ENCODE measurements at places on chromosomes 13 and 19. TPM values are rescaled to one million over a fixed set of nuclear protein-coding genes. Genes with fewer than 3 reads are reported as not detected.

The CRX gene
- not detected for total RNA-seq

DNA sequence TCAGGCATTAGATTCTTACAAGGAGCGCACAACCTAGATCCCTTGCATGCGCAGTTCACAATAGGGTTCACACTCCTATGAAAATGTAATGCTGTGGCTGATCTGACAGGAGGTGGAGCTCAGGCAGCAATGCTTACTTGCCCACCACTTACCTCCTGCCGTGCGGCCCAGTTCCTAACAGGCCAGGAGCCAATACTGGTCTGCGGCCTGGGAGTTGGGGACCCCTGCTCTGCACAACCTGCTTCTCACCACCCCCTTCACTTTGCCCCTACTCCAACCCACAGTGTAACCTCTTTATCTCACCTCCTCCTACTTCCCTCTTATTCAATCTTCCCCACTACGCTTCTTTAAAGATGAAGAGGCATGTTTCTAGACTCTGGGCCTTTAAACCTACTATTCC is 240.2 kb downstream of the RGCC start:
- no peaks in the 10 kb centered on the region for H3K4me1 ChIP-seq
- no peak for DNase-seq
- H3K27ac ChIP-seq: no peak overlapping the region
- no peaks in the 10 kb centered on the region for H3K36me3 ChIP-seq

GRCh38 chr19:33646306-33646705 is 24.6 kb downstream of the CHST8 start:
- H3K27me3 ChIP-seq: no peaks in the 10 kb centered on the region
- no peak overlapping the region for H3K4me3 ChIP-seq
- H3K36me3 ChIP-seq: no peaks in the 10 kb centered on the region
- H3K27ac ChIP-seq: no peak overlapping the region
- no peaks in the 10 kb centered on the region for H3K4me1 ChIP-seq

GRCh38 chr13:79295906-79296706 is 109.9 kb downstream of the RBM26 start:
- H3K4me3 ChIP-seq: no peak overlapping the region
- no peaks in the 10 kb centered on the region for H3K4me1 ChIP-seq
- no peaks in the 10 kb centered on the region for H3K36me3 ChIP-seq
- no peaks in the 10 kb centered on the region for H3K27me3 ChIP-seq
- no peak overlapping the region for H3K27ac ChIP-seq
- DNase-seq: no peak

DNA sequence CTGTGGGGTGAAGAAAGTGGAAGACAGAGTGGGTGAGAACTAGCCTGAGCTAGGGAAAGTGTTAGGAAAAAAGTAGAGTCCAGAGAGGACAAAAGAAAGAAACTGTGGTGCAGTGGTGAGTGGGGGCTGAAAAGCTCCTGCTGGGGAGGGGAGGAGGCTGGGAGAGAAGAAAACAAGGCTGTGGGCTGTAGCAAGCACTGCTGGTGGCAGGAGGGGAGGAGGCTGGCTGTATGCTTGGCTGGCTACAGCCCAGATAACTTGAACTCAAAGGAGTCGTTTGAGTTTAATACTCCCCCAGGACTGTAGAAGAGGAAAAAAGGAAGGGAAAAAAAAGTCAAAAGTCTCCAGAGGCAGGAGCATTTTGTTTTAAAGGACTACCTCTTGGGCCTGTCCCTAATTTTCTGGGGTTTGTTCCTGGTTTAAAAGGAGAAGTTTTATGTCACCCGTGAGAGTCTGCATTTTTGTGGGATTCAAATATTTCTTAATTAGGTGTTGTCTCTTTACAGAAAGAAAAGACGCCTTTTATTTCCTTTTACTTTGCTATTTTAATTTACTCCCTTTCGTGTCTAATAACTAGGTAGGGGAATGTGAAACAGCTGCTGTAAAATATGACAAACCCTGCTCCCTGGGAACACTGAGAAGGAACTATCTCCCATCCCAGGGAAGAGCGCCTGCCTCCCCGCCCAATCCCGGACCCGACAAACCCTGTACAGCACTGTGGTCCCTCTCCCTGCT is 21.7 kb downstream of the ZIC5 start:
- H3K36me3 ChIP-seq: no peaks in the 10 kb centered on the region
- H3K27ac ChIP-seq: no peak overlapping the region
- DNase-seq: no peak
- H3K4me1 ChIP-seq: no peaks in the 10 kb centered on the region
- H3K4me3 ChIP-seq: no peak overlapping the region

DNA sequence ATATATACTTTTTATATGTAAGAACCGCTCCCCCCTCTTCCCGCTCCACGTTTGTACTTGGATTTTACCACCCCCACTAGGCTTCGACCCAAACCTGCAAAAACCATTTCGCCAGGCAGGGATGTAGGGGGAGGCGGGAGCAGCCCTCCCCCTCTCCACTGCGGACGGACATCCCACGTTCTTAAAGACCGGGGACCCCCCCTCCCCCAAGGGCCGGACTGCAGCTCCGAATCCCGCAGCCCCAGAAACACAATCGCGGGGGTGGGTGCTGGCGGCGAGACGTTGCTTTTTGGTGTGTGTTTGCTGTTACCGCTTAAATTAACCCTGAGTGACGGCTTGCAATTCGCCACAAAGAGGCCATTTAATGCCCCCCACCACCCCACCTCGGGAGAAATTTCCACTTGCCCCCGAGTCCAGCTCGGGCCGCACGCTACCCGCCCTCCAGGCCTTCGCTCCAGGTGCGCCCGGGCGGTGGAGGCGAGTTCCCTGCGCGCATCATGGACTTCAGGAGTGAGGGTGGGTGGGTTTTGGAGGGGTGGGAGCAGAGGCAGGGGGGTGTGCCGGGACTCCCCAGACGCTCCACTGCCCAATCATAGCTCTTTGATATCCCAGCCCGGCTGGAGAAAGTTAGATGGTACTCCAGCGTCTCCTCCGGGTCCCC is 15.8 kb downstream of the NFIX start:
- H3K4me1 ChIP-seq: peaks cover 5% of the 10 kb centered on the region
- H3K4me3 ChIP-seq: no peak overlapping the region
- no peak overlapping the region for H3K27ac ChIP-seq
- no peak for DNase-seq
- H3K27me3 ChIP-seq: peaks cover 32% of the 10 kb centered on the region

DNA sequence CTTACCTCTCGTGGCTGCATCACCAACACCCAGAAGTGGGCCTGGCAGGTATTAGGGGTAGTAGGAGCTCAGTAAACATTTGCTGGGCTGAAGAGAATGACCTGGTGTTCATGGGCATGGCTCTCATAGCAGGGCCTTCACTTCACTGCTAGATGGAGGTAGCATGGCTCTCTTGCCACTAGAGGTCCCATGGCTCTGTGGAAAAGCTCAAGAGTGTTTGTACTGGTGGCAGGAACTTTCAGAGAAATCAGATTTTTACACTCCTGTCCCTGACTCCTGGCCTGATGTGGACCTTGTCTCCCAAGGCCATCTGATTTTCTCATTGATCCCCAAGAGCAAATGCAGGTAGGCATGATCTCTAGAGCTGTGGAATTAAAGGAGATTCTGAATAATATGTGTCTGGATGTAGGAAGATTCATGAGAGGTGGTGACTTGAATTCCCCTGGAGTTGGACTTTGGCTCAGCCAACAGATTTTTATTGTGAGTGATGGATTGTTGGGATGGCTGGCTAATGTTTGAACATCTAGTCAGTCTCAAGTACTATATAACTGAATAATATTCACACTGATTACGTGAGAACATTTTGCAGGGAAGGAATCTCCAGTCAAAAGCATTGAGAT is 5.7 kb downstream of the ZNF574 start:
- peaks cover 45% of the 10 kb centered on the region for H3K36me3 ChIP-seq
- no peak overlapping the region for H3K27ac ChIP-seq
- no peak overlapping the region for H3K4me3 ChIP-seq
- peaks cover 11% of the 10 kb centered on the region for H3K4me1 ChIP-seq

DNA sequence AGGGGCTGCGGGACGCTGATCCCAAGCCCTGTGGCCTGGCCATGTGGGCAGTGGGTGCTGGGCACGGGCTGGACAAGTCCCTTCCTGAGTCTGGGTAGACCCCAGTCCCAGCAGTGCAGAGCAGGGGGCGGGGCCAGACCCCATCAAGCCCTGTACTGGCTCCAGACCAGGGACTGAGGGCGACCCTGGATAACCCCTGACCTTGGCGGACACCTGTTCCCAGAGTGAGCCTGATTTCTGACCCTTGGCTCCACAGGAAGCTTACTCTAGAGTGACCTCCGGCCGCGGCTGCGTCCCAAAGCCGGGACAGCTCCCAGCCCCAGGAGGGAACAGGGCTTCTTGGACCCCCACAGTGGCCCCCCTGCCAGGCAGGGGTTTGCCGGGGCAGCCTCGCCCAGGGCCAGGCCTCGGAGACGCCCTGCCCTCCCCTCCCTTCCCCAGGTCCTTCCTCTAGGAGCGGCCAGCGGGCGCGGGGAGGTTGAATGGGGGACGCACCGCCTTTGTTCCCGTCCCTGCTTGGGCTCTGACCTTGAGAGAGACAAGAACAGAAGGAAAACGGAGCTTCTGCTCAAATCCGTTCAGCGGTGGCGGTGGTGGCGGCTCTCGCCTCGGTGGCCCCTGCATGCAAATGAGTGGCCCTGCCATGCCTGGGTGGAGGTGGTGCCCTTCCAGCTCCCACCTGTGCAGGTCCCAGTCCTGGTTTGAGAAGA is 2.3 kb upstream of the EFNA2 start:
- no peak overlapping the region for H3K27ac ChIP-seq
- H3K4me3 ChIP-seq: no peak overlapping the region
- no peaks in the 10 kb centered on the region for H3K36me3 ChIP-seq

The ZNF585A gene
- 5.4 TPM for total RNA-seq

DNA sequence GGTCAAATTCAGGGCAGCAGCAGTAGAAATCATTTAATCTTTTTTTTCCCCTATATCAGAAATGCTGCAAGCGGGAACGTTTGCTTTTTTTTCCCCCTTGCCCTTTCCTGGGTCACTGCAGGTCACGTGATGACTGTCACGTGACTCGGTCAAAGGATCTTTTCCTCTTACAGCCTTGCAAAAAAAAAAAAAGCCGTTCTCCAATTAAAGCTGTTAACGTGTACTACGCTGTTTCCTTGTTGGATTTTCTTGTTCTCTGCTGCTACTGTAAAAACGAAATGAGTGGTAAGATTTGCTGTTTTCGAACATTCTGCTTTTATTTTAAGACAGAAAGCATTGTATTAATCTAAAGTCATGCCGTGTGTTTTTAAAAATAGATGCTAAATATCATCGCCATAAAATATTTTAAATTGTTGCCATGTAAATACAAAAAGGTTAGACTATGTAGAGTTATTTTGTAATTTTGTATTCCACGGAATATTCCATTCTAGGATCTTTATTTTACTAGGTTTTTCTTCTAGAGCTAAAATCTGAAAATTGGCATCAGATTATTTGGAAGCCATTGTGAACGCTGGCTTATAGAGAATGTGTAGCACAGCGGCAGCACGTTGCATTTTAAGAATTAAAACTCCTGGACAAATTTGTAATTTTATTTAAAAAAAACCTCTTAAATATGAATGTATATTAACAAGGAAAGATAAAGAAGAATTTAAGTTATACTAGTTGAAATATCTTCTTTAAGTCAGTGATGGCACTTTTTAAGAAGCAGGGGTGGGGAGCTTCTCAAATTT is 109.8 kb upstream of the MLNR start:
- H3K27ac ChIP-seq: peak overlapping the region; percentile 80
- peaks cover 3% of the 10 kb centered on the region for H3K36me3 ChIP-seq
- DNase-seq: peak; percentile 73
- no peaks in the 10 kb centered on the region for H3K27me3 ChIP-seq
- H3K4me3 ChIP-seq: peak overlapping the region; percentile 75

DNA sequence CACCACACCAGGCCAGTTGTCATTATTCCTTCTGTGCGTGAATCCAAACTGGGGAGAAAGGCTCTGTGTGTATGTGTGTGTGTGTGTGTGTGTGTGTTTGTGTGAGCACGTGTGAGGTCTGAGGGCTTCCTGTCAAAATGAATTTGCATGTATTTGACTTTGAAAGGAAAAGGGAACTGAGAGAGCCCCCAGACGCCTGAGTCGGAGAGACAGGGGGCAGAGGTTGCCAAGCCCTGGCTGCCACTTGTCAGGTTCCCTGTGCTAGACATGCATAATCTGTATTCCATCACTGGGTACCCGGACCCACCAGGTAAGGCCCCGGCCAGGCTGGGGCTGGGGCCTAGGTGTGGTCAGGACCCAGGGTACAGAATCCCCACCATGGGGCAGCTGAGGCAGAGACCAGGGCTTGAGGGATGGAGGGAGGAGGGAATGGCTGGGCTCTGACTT is at the start of gene CLEC17A:
TSS of gene CLEC17A (plus strand) at position 191 of the 447 bp plus-strand sequence. CDS start at position 268, 77 bp downstream.
- no peak for DNase-seq
- no peak within 1 kb of the TSS for H3K27ac ChIP-seq
- no peak within 1 kb of the TSS for H3K4me3 ChIP-seq
- H3K4me1 ChIP-seq: no peaks in the 10 kb centered on the region

GRCh38 chr19:10863107-10863717 is 8.1 kb upstream of the CARM1 start:
- no peak overlapping the region for H3K27ac ChIP-seq
- peaks cover 7% of the 10 kb centered on the region for H3K4me1 ChIP-seq
- H3K27me3 ChIP-seq: no peaks in the 10 kb centered on the region
- DNase-seq: no peak

DNA sequence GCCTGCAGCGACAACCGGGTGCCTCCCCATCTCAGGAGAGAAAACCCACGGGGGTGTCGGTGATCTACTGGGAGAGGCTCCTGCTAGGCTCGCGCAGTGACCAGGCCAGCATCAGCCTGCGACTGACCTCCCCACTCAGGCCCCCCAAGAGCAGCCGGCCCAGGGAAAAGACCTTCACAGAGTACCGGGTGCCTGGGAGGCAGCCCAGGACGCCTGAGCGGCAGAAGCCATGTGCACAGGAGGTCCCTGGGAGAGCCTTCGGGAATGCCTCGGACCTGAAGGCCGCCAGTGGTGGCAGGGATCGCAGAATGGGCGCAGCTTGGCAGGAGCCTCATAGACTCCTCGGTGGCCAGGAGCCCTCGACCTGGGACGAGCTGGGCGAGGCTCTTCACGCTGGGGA is 3.9 kb downstream of the ZNF324B start:
- no peaks in the 10 kb centered on the region for H3K27me3 ChIP-seq
- no peak overlapping the region for H3K4me3 ChIP-seq
- peaks cover 4% of the 10 kb centered on the region for H3K4me1 ChIP-seq
- no peak for DNase-seq
- H3K27ac ChIP-seq: no peak overlapping the region
- peaks cover 27% of the 10 kb centered on the region for H3K36me3 ChIP-seq

GRCh38 chr13:48819376-48819775 is 156.3 kb upstream of the FNDC3A start:
- no peaks in the 10 kb centered on the region for H3K27me3 ChIP-seq
- H3K27ac ChIP-seq: no peak overlapping the region
- peaks cover 12% of the 10 kb centered on the region for H3K4me1 ChIP-seq
- DNase-seq: no peak

All from naive thymus-derived CD4-positive, alpha-beta T cell (primary cell).